ENCODE measurements at places on chromosomes 1 and 21.
A peak's percentile ranks its signal among the peaks of the same experiment; 100 is the strongest.

DNA sequence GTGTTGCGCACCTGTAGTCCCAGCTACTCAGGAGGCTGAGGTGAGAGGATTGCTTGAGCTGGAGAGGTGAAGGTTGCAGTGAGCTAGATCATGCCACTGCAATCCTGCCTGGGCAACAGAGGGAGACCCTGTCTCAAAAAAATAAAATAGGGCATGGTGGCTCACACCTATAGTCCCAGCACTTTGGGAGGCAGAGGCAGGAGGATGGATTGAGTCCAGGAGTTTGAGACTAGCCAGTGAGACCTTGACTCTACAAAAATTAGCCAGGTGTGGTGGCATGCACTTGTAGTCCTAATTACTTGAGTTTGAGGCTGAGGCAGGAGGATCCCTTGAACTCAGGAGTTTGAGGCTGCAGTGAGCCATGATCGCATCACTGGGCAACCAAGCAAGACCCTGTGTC is 9.7 kb downstream of the RPL11 start:
- DNase-seq: no peak

DNA sequence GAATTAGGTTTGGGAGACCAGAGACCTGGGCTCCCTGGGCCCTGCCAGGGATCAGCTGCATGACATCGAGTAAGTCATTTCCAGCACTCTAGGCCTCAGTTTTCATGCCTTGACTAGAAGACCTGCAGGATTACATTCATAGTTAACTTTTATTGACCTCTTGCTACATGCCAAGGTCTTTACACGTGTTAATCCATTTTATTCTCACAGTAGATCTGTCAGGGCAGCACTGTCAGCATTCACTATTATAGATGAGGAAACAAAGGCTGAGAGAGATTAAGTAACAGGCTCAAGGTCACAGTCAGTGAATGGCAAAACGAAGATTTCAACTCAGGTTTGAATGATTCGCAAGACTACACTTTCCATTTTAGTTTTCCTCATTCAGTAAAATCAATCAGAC is 37.0 kb downstream of the PGM1 start:
- no peak for DNase-seq

- DNase-seq: no peak
Measured at GRCh38 chr1:28716336-28716735, 20.4 kb upstream of the YTHDF2 start.

DNA sequence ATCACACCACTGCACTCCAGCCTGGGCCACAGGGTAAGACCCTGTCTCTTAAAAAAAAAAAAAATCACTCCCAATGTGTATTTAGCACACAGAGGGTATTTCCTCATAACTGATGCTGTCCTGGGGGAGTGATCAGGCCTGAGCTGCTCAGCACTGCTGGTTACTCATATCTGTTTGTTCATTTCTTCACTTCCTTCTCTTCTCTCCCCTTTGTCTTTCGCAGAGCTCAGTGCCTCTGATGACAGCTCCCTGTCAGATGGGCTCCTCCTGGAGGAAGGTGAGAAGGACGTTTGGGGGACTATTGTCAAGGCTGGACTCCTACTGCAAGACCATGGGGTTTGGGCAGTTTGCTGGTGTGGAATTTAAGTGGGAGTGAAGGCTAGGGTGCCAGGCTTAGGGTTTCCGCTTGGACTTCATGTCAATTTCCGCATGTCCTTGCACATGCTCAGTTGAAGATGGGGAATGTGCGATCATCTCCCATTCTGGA is 13.0 kb downstream of the INAVA start:
- no peak for DNase-seq

- no peak for DNase-seq
Measured at GRCh38 chr1:165857046-165857801, 29.8 kb downstream of the UCK2 start.

- no peak for DNase-seq
Measured at GRCh38 chr1:200388791-200389190, 21.0 kb downstream of the ZNF281 start.

DNA sequence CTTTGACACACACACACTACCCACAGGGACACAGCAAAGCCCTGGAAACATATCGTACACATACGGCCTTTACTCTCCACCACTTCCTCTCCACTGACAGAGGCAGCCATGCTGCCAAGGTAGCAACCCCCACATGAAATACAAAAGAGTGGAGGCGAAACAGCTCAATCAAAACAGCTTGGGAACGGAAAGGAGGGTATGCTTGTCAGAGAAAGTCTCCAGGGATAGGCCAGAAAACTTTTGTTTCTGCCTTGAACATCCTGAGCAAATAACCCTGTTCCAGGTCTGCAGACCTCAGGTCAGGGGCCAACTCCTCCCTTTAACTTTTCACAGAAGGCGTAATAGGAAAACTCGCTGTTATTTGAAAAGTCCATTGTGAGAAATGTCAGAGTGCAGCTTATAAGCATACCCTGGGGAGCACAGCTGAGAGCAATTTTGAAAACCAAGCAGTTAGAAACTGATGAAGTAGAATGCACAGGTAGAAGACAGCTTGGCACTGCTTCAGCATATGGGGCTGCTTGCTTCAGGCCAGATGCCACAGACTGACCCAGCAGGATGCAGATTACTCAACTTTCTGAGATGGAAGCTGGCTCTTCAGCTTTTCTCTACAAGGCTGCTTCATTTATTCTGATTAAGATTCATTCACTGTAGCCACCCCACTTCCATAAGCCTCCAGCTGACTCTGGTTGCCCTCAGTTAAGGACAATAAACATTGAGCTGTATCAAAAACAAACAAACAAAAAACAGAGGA is 18.0 kb downstream of the KIAA0319L start:
- no peak for DNase-seq

GRCh38 chr21:29211205-29211604 is 80.8 kb downstream of the MAP3K7CL start:
- no peak for DNase-seq

DNA sequence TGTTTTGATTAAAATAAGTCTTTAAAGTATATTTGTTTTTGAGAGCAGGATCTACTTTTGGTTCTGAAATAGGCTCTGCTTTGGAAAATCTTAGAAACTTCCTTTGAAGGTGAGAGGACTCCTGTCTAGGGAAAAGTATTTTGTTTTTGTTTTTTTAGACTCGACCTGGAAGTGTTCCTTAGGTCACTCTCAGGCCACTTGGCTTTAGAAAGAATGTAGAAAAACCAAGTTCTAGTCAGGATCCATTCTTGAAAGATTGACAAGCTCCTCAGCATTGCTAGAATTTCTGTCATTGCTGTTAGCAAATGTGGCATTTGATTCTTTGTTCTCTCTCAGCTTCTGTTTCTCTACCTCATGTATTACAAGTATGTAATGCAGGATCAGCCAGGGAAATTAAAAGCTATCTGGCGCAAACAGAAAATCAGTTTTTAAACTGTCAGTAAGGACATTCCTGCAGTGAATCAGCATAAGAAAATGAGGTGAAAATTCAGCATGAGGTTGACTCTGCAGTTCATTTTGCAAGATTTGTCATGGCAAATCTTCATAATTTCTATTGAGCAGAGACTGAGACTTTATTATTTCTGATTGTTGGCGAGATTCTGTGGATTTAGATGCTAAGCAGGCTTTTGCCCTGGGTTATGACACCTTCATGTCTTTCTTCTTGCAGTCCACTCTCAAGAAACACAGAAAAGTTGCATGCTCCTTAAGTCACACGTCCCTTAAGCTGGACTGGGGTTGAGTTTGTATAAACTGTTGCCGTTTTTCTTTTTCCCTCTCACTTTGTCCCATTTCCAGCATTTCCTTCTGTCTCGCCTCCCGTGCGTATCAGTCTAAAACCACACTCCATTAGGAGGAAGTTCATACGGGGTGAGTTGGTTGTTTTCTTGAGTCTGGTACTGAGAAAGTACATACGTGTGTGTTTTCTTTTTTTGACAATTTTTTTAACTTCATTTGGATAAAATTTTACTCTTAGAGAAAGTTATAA is 12.6 kb downstream of the NTPCR start:
- no peak for DNase-seq

DNA sequence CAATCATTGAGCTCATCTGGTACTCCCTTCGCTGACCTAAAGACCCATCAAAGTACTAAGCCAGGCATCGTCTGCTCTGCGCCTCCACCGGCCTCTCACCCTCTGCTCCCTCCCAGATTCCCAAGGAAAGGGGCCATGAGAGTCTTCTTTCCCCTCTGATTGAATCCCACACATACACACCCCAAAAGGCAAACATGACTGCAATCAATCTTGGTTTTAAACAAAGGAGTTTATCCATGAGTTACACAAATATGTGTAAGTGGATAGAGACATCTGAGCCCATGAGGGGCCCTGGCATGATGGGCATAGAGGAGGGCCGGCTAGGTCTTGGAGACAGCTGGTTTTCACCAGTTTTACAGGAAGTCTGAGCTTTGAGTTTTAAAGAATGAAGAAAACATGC is 50.9 kb downstream of the CAPN2 start:
- no peak for DNase-seq

- DNase-seq: no peak
Measured at GRCh38 chr1:214026985-214027384, 39.2 kb downstream of the PROX1 start.

GRCh38 chr1:244276646-244277045 is 175.1 kb downstream of the ADSS2 start:
- no peak for DNase-seq

DNA sequence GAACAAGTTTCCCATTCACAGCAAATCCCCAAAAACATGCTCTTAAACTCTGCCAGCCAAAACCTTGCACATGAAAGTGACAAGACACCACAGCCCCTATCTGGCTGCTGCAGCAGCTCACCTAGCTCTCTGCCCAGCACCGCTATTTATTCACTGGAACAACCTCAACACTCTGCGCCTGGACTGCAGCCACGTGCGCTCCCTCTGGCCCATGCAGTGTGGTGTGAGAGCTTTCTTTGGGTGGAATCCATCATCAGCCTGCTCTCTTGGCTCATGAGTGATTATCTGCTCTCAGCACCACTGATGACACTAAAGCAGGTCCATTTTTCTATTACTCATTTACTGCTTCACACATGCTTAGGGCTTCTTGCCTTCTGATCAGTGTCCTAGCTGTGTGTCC is 11.4 kb downstream of the KCNJ6 start:
- no peak for DNase-seq

GRCh38 chr1:12649971-12650421 is 6.1 kb downstream of the AADACL4 start:
- no peak for DNase-seq

GRCh38 chr1:63929106-63929478 is 155.3 kb downstream of the ROR1 start:
- DNase-seq: no peak

- no peak for DNase-seq
Measured at GRCh38 chr21:29449306-29449950, 150.7 kb downstream of the BACH1 start.

DNA sequence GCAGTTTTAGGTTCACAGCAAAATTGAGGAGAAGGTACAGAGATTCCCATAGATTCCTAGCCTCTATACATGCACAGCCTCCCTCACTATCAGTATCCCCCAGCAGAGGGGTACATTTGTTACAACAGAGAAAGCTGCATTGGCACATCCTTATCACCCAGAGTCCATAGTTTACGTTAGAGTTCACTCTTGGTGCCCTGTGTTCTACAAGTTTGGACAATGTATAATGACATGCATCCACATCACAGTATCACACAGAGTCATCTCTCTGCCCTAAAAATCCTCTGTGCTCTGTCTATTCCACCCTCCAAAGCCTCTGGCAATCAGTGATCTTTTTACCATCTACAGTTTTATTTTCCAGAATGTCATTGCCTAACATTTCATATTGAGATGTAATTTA is 22.3 kb upstream of the RGS16 start:
- no peak for DNase-seq

DNA sequence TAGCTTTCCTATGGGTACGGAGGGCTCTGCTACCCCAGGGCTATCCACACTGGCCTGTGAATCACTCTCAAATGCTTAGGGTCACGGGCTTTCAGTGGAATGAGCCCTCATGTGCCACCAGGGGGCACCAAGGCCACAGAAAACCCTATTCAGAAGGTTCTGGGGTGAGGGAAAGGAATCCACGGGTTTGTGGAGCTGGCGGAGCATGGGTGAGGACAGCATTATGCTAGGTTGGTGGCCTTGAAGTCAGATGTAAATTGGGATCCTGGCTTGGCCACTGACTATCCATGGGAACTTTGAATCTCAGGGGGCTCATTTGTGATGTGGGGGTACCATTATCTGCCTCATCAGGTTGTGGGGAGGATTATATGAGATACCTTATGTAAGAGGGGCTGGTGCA is 5.1 kb upstream of the LAMTOR5 start:
- DNase-seq: peak; percentile 43

DNA sequence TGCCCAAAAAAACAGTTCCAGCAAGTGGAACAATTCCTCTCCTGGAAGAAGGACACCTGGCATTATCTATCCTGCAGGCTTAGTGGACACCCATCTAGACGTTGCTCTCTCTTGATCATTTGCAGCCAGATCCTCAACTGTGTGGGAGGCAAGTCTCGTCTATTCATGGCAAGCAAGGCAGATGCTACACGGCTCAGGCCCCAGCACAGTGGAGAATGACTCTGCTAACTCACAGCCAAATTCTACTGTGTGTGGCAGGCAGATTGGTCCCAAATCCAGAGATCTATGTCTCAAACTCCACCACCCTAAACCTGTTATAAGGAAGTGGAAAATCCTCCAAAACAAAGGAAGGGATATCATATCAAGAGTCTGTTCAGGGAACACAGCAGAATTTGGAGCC is 7.0 kb downstream of the TNNT2 start:
- no peak for DNase-seq

GRCh38 chr1:34137411-34137810 is 27.6 kb downstream of the CSMD2 start:
- no peak for DNase-seq

DNA sequence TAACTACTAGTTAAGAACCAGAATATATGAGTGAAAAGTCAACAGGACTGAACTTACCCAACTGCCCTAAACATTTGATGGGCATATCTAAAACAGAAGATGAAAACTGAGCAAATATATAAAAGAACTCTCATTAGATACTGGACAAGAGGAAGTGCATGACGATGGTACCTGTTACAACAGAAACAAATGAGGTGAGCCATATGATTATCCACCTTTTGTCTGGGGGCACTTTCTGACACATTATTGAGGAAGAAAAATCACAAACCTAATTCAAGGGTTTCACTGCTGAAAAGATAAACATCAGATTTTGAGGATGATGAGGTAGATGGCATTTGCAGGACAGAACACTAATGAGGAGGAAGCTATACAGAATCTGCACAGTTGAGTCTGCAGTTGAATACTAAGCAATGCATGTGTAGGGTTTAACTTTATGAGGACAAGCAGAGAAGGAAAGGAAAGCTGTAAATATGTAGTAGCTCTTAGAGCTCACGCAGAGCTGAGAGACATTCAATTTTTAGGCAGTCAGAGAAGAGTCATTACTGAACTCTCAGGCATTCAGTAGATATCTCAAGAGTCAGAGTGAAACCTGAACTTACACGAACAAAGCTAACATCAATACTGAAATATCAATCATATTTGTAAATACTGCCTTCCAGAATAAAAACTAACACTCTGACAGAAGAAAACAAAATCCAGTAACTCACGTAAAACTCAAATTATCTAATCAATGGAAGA is 262.1 kb downstream of the AKT3 start:
- DNase-seq: no peak

GRCh38 chr21:37683396-37684114 is 232.7 kb downstream of the KCNJ6 start:
- no peak for DNase-seq

GRCh38 chr1:243441601-243442000 is 185.8 kb downstream of the SDCCAG8 start:
- DNase-seq: no peak

GRCh38 chr1:1040004-1040991 is 20.4 kb downstream of the AGRN start:
- DNase-seq: peak; percentile 84
